ENCODE measurements at places on chromosomes 7 and 10.
A peak's percentile ranks its signal among the peaks of the same experiment; 100 is the strongest.

- no peak for DNase-seq
Observed at GRCh38 chr7:103990991-103991390, 1.5 kb upstream of the RELN start.

GRCh38 chr10:46992803-46993561 lies 81.8 kb downstream of the PTPN20 start:
- DNase-seq: peak; percentile 83

DNA sequence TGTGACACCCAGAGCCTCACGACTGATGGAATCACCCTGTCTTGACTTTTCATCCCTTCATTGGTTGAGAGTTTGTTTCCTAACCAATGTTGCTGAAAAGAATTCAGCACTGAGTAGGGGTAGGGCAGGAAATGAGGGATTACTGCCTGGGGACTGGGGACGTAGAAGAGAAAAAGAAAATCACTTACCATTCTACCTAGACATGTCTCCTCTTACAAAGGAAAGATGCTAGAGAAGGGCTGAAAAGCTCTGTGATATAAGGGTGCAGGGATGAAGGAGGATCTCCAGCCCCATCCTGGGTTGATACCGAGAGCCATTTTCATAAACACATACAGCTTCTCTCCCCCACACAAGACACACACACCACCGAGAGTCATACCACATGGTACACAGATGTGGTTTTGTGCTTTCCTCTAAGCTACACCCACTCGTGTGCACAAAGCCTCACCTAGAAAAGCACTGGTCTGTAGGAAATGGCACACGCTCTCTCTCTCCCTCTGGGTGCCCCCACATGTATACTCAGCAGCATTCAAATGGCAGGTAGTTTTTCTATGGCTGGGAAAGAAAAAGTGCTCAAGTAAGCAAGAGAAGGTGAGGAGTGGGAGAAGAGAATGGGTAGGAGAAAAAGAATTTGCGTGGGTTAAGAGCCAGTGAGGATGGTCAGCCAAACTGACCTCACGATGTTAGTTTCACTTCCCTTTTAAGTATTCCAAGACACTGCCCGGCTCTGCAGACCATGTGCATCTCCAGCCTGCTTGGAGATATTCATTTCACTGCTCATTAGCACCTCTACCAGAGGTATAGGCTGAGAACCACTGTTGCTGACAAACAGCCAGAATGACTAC lies 85.8 kb downstream of the CALD1 start:
- DNase-seq: peak; percentile 42

DNA sequence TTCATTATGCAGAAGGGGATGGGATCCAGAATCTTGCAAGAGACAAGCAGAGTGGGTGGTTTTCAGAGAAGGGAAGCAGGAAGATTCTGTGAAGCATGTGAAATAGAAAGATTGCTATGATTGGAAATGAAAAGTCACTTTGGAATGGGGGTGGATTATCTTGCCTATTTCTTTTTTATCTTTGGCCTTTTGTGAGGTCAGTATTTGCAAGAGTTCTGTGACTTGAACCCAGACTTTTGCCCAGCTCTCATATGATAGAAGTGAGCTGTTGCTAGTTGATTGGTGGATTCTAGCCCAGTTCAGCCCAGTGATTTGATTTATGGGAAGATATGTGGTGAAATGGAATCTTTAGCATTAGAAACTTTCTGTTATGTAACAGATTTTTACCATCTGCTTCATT lies 17.1 kb downstream of the ENTPD7 start:
- DNase-seq: peak; percentile 61

DNA sequence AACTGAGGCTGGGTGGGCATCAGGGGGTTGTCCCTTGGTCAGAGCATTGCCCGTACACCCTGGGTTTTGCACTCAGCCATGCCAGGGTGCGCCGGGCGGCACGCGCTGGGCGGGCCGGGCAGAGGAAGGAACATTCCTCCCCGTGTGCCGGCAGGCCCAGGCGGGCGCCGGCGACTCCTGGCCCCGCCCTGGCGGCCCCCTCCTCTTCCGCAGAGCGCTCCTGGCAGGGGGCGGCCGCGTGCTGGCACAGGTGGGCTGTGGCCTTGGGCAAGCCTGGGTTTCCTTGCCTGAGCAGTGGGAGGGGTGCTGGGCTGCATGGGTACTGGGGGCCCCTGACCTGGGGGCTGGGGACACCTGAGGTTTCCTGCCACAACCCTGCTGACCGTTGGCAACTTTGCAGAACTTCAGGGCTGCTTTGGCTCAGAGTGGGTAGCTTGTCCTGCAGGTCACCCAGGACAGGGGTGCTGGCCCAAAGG lies 3.9 kb downstream of the LFNG start:
- DNase-seq: no peak

DNA sequence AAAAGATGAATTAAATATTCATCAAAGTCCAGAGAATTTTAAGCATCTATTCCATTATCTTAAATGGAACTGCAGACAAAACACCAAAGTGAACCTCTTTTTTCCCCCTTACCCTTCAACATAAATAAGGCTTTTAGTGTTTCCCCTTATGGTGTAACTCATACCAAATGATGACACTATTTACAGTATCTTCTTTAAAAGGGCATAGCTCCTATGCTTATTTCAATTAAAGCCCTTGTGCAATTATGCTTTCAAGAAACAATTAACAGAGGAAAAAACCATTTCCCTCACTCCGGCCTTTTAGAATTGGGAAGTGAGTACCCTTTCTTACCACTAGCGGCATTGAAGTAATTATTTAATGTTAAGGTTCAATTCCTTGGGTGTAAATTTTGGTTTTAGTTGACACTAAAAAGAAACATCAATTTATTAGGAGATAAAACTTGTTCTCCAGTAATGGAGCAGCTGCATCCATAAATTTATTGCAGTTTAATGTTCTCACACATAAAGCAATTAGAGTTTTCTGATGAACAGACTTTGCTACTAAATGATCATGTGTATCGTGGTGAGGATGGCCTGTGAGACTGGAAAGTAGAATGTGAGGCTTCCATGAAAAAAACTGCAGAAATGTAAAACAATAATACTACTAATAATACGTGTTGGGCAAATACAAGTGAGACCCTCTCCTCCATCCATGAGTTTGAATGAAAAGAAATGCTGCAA lies 661.3 kb downstream of the PARD3 start:
- DNase-seq: no peak

DNA sequence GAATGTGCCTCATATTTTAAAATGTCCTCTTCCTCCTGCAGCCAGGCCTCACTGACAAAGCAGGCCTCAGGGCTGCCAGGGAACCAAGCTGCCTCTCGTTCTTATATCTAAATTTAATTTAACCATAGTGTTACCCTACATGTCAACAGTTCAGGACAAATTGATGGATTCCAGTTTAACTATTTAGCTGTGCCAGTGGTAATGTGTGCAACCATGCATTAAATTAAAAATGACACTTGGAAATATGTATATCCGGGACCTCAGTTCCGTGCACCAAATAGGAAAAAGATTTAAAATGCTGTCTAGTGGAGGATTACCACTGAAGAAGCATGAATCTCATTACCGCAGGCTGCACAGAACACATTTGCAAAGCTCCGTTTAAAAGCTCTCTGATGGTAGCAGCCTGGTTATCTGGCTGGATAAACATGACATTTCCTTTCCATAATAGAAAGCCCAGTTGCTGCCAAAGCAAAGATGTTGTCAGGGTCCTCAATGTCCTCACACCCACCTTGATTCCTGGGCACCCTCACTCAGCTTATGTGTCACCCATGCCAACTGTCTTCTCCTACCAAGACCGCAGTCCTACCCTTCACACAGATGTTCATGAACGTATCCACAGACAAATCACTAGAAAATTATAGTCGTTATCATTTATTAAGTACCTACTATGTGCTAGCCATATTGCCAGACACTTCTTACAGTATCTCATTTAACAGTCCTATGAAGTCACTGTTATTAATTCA lies 73.3 kb upstream of the FRMD4A start:
- no peak for DNase-seq

- DNase-seq: no peak
Observed at GRCh38 chr10:60008816-60009215, 102.5 kb upstream of the CCDC6 start.

DNA sequence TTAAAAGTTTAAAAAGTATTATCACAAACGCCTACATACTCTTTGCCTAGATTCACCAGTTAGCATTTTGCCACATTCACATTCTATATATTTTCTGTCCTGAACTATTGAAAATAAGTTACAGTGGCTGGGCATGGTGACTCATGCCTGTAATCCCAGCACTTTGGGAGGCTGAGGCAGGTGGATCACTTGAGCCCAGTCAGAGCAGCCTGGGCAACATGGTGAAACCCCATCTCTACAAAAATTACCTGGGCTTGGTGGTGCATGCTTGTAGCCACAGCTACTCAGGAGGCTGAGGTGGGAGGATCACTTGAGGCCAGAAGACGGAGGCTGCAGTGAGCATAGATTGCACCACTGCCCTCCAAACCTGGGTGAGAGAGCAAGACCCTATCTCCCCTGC lies 5.3 kb downstream of the ARPC1A start:
- DNase-seq: no peak

- no peak for DNase-seq
Observed at GRCh38 chr10:47374611-47375536, 9.2 kb downstream of the ZNF488 start.

DNA sequence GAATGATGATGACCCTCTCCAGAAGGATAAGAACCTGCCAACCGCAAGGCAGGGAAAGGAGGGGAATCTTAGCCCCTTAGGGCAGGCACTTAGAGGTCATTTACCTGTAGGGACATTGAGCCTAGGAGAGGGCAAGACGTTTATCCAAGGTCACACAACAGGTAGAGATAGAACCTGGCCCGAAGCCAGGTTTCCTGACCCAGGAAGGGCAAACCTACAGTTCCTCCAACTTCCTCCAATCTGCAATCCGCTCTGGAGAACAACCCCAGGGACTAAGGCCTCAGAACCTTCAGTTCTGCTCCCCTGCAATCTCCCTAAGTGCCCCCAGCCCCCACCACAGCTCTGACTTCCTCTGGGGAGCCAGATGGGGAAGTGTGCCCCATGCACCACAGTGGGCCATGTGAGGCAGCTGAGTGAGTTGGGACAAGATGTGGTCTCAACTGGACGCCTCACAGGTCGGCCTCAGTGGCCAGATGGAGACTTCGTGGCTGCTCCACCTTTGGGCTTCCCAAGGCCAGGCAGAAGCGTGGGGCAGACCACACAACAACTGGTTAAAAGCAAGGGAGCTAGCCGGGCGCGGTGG lies 1.4 kb upstream of the PSAP start:
- peak; percentile 81 for DNase-seq

- no peak for DNase-seq
Observed at GRCh38 chr7:93623816-93624215, 49.3 kb upstream of the CALCR start.

DNA sequence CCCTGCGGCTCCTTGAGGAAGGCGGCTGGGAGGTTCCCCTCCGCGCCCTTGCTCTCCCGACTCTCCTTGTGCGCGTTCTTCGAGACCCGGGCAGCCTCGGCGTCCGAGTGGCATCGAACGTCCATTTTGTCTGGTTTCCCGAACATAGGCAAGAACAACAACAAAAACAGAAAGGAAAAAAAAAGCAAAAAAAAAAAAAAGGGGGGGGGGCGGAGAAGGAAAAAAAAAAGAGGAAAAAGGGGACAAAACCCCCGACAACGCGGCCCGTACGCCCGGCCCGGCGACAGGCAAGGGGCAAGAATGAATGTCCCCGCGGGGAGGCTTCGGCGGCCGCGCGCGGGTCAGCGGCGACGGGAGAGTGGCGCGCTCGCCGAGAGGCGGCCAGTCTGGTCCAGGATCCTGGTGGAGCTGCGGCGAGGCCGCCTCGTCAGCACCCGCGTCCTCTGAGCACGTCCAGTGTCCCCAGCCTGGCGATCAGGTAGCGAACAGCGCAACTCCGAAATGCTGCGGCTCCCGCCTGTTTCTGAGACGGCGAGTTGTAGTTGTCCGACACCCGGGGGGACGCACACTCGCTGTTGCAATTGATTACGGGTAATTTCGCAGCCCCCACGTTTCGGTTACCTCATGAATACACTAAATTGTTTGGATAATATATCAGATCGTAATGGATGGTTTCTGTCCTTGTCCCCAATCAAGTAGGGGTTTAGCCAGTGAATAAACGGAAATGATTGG lies at the start of gene VAX1:
TSS of gene VAX1 (minus strand) at position 360 of the 732 bp plus-strand sequence. CDS start at position 146, 214 bp downstream.
- no peak for DNase-seq

- no peak for DNase-seq
Observed at GRCh38 chr7:122137251-122138077, 6.6 kb downstream of the AASS start.

GRCh38 chr10:46318799-46319198 lies 32.0 kb downstream of the ANTXRL start:
- no peak for DNase-seq

DNA sequence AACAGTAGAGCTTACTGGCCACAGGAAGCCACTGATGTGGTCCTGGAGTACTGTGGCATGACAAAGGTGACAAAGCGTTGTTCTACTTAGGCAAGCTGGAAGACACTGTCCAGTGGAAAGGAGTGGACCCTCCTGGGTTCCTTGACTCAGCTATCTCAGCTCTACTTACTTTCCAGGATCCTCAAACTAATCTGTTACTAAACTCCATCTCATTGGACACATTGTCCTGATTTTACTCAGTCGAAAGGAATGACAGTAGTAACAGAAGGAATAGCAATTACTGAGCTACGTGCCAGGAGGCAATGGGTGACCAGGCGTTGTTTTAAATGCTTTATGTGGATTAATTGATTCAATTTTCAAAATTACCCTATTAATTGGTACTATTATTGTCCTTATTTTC lies 41.6 kb downstream of the ABLIM1 start:
- no peak for DNase-seq

GRCh38 chr10:110392868-110393740 lies 88.4 kb upstream of the SMNDC1 start:
- DNase-seq: peak; percentile 78

DNA sequence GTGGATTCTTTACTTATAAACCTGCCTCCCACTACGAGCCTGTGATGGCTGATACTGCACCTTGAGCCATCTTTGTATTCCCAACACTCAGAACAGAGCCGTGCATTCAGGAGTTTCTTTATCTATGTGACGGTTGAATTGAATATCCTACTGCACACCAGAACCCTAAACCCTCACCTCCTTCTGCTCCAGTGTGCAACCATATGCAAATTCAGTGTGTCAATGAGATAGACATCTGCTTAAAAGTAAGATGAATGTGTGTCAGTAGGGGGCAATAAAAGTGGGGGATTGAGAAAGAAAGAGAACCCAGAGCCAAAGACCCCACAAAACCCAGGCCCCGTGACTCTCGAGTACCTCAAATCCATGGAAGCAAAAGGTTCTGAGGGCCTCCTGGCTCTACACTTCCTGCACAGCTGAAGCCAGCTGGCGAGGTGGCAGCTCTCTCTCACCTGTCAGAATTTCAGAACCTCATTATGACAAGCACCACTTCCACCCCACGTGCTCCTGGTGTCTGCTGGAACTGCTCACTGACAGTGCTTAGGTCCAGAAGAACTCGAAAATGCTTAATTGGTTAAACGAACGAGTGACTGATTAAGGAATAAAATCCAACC lies 143.3 kb upstream of the GPR26 start:
- no peak for DNase-seq

All from inflammatory macrophage treated with lipopolysaccharide for 4 hours (primary cell).